ENCODE measurements at places on chromosomes 6 and 20.

GRCh38 chr6:126616866-126617265 lies 277.0 kb downstream of the CENPW start:
- DNase-seq: no peak

GRCh38 chr6:6005051-6006005 lies 1.4 kb downstream of the NRN1 start:
- DNase-seq: peak; percentile 39

DNA sequence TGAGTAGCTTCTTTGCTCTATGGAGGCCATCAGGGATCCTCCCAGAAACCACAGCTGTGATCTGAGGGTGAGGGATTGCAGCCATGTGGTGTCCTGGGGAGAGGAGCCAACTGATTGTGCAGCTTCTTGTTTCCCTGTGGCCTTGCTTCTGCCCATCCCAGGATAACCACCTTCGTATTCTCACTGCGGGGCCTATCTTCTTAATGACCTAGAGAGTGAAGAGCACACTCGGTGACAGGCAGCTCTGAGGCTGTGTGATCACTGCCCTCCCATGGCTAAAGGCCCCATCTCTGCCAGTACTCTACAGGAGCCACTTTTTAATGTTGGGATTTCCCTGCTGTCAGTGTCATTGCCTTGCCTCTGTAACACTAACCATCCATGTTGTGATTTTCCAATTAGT lies 5.3 kb upstream of the RAET1L start:
- DNase-seq: no peak

- DNase-seq: peak; percentile 33
These were observed 11.0 kb upstream of the TIAM2 start for GRCh38 chr6:154984146-154984545.

DNA sequence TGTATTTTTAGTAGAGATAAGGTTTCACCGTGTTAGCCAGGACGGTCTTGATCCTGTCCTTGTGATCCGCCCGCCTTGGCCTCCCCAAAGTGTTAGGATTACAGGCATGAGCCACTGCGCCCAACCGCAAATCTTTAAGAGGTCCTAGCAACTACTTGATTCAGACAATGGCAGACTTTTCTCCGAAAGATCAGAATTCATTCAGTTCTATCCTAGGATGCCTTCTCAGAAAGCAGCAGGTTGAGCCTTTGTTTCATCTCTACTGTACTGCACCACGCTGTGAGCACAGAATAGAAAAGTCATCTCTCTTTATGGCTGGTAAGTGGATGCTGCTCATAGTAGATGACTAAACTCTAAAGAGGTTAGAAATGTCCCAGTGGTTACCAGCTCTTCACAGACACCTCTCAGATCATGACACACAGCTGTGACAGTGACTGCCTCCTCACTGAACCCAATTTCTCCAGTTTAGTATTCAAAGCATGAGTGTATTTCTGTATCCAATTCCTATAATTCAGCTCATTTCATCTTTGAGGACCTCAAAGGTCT lies 6.0 kb upstream of the HSF2 start:
- no peak for DNase-seq

DNA sequence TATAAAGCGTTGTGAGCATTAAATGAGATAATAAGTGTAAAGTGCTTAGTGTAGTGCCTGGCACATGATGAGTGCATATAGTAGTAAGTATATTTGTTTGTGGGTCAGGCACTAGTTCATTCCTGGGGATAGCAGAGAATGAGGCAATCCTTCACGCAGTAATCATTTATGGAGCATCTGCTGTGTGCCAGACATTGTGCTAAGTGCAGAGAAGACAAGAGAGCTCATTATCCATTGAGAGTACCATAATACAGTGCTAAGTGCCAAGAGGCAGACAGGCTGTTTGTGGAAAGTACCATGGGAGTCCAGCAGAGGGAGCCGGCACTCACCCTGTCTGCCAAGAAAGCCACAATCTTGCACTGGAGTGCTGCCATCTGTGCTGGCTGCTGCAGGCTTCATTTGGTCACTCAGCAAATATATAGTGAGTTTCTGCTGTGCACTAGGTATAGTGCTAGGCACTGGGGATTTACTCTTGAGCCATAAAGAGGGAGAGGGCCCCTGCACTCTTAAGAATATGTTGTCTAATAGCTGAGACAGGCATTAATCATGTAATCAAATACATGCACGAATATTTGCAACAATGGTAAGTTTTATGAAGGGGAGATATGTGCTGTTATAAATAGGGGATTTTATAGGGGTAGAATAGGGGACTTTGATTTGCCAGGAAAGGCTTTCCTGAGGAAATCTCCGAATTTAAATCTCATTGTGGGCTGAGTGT lies 12.9 kb upstream of the MROH8 start:
- DNase-seq: peak; percentile 84

DNA sequence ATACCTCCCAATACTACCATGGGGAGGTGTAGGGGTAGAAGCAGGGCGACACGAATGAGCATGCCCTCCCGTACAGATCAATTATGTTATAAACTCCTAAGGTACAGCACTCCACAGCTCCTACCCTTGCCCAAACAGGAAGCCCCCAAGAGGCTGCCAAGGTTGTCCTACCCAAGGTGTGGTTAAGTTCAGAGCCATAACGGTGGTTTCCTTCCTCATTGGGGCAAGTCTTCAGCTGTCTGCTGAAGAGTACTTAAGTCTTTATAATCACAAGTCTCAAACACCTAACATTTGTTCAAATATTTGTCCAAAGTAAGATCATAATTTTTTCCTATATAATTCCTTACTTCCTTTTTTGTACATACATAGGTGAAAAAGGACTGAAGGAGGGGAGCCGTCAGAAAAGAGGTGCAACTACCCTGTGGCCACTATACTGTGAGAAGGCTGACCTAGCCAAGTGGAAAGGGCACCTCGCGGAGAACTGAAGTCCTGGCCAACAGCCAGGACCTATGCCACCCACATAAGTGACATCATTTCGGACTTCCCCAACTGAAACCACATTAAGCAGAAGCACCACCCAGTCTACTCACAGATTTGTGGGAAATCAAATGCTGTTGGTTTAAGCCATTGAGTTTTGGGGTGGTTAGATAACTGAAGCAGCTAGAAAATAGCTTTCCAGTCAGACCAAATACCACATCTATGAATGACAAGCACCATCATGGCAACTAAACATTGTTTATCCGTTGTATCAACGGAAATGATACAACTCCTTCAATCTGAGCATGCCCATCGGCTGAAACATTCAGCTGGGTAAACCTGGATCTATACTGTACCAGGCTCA lies 2.9 kb upstream of the RAB22A start:
- no peak for DNase-seq

DNA sequence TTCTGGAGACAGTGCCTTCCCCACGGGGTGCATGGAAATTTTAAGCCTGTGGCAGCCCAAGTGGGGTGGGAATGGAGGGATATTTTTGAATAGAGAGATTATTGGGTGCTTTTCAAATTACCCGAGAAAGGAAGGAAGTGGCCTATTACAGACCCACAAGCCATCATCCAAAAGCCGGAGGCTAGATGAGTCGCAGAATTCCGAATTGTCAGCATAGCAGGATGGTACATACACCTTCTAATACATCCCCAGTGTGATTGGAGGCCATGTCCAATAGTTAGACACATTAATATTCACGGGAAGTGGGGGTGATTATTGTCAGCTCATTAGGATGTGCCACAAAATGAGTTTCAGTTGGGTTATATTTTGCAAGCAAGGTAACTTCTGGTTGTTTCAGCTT lies 133.0 kb downstream of the FIG4 start:
- DNase-seq: no peak

All from fibroblast of skin of right biceps (primary cell).